ENCODE measurements at places on chromosomes 6 and 20.

DNA sequence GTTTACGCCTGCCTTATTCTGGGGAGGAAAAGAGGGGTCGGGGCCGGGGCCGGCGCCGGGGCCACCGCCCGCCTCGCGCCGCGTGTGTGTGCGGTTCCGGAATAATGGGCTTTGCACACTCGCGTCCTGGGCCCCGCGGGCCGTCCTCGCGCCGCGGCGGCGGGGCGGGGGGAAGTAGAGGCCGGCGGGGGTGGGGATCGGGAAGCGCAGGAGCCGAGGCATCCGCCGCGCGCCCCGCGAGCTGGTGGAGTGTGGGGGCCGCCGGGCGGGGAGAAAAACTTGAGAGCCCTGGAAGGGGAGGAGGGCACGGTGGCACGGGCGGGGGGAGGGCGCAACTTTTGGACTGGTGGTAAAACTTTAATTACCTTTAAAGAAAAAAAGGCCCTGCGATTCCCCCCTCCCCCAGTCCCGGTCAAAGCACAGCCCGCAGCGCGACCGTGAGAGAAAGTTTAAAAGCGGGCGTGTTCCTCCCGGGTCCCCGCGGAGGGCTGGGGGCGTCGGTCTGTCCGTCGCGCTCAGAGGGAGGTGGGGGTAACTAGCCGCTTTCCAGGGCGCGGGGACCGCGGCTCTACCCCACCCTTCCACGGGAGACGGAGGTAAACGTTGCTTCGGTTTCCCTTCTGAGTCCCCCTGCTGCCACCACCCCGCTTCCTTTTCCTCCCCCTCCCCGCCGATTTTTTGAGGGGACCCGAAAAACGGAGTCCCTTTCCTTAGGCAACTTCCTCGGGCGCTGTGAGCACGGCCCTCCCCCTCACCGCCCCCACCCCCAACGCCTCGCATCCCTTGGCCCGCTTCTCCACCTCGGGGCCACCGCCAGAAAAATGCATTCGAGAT lies 1.9 kb downstream of the L3MBTL3 start:
- peak; percentile 56 for DNase-seq

- DNase-seq = no peak
These were observed 25.4 kb upstream of the CNKSR3 start for GRCh38 chr6:154535851-154536250.

DNA sequence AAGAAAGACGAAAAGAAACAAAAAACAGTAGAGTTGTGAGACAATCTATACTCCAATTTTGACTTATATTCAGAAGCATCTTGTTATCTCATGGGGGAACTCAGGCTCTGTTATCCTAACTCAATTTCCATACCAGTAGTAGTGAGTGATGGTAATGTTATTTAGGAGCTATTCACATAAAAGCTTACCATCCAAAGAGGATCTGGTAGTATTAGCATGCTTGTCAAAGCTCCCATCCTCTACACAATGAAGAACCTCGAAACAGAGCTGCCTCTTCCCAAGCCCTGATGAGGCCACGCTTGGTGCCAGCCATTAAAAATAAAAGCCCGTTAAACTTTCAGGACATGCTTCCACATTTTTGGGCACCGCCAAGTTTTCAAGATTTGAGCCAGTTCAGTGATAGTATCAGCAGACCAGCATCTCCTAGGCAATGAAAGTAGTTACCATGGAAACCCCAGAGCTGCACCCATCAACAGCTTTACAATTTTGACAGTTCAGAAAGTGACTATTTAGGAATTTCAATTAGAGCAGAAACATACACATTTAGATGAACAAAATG lies 173.3 kb downstream of the CD83 start:
- DNase-seq = no peak

- DNase-seq = no peak
These were observed 680.7 kb upstream of the ID4 start for GRCh38 chr6:19156443-19156842.

- no peak for DNase-seq
These were observed 11.8 kb upstream of the FILIP1 start for GRCh38 chr6:75505424-75505823.

DNA sequence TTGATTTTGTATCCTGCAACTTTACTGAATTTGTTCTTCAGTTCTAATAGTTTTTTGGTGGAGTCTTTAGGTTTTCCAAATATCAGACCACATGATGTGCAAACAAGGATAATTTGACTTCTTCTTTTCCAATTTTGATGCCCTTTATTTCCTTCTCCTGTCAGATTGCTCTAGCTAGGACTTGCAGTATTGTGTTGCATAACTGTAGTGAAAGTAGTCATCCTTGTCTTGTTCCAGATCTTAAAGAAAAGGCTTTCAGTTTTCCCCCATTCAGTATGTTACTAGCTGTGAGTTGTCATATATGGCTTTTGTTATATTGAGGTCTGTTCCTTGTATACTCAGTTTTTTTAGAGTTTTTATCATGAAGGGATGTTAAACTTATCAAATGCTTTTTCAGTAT lies 4.6 kb downstream of the MICB start:
- no peak for DNase-seq

Data from left ventricle myocardium superior (tissue), 1 donor.